ENCODE measurements at places on chromosomes 5 and 9. TPM values are rescaled to one million over a fixed set of nuclear protein-coding genes. Genes with fewer than 3 reads are reported as not detected.

DNA sequence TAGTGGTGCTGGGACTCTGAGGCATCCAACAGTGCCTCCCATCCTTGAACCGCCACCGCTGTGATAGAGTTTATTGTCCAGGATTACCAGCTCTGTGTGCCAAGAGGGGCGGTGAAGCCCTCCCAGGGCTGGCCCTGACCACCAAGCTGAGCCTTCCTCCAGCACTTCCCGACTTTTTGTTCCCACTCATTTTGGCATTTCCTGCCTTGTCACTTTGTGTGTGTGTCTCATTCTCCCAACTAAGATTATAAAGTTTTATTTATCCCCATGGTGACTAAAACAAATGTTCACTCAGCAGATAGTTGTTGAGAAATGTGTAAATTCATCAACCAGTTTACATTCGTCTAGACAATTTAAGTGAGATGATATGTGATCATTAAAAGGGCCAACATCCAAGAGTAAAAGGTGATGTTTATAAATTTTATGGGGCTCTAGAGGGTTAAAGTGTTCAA is 2.5 kb downstream of the F2R start:
- DNase-seq, result no peak

DNA sequence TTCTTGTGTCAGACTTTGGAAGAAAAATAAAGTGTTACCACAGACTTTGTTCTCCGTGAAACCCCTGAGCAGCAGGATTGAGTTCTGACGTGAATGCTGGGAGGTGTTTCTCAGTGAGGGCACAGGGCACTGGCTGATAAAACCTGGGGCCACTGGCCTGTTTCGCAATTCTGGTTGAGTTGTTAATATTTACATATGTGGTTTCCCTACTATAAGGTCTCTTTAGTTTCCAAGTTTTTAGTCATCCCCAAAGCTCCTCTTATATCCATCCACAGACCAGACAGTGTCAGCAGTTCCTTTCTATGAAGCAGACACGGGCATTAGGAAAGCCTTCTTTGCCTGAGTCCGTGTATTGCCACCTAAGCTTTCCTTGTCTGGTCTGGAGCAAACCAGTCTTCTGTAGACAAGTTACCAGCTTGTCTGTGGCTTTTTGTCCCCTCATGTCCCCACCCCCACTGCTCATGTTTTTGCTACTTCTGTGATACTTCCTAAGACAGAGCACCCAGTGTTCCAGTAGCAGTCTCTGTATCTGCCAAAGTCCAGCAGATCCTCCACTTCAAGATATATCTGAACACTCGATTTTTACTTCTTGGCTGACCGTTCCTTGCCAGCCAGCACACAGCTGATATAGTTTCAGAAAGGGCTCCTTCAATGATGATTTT is 42.0 kb downstream of the ACO1 start:
- peak; percentile 28 for DNase-seq

DNA sequence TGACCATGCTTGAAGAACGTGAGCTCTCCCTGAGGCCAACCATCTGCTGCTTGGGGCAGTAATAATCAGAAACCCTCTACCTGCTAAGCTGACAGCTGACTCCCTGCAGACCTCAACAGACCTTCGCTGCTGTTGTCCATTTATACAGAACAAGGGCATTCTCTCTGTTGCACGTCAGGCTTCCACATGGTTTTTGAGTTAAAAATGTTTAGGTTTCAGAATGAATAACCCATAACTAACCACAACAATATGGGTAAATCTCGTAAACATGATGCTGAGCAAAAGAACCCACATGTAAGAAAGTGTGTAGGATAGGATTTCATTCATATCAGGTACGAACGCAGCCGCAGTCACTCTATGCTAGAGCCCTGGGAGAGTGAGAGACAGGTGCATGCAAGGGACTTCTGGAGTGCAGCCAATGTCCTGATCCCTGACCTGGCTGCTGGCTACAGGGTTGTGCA is 348.5 kb downstream of the MED10 start:
- no peak for DNase-seq

GRCh38 chr5:159525117-159525516 is 194.8 kb upstream of the IL12B start:
- no peak for DNase-seq

GRCh38 chr5:147072622-147073021 is 162.2 kb upstream of the STK32A start:
- no peak for DNase-seq

DNA sequence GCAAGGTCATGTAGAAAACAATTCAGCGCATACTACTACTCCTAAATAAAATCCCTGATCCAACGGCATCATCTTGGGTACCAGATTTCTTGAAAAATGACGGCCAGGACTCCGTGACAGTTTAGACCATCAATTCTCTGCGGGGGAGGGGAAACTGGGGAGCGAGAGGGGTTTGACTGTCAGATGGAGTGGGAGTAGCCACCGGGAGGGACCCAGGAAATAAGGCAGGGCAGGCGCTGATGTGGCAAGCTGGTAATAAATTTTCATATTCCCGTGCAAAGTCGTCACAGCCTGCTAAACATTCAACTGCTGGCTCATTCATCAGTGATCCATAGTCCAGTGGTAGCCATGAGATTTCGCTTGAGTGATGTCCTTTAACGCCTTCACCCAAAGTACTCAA is 457 bp upstream of the CDH18 start:
- DNase-seq, result no peak

GRCh38 chr5:174999581-174999980 is 275.2 kb downstream of the MSX2 start:
- DNase-seq, result no peak

GRCh38 chr9:69744688-69745380 is 15.0 kb downstream of the PTAR1 start:
- no peak for DNase-seq

- DNase-seq, result no peak
Measured at GRCh38 chr5:141039061-141039460, 12.1 kb upstream of the PCDHB1 start.

DNA sequence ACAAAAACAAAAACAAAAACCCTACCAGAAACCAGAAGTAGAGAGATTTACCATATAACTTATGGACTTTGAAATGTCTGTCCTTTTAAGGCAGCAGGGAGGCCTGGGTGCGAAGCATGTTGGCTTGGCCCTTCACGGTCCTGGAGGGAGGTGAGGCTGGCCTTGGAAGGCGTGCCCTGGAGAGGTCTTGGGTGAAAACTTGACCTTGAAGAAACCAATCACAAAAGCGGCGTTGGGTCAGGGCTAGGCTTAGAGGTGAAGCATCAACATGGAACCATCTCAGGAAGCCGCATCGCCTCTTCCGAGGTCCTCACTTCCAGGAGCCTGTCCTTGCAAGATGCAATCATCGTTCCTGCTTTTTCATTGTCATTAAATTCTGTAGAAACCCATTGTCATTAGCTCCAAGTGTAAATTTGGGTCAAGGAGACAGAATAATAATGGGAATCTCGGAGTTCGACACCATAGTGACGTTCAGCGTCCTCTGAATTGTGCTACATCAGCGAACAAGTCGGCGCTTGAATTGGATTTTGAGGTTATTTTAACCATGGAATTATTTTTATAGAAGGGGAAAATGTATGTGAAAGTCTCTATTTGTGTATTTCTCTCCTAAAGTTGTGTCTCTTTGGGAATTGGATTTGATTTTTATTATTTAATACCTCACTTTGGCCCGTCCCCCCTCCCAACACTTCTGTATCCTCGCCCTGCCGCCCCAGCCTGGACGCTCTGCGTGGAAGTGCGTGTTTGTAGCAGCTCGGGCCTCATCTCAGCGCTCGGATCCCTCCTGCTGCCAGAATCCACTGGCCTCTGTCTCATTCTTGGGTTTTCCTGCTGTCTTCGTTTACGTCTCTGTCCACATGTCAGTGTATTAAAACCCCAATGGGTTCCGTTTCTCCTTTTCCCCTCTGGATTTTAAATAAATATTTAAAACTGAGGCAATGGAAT is 11.1 kb upstream of the ORM1 start:
- DNase-seq, result no peak

- no peak for DNase-seq
Measured at GRCh38 chr9:26800322-26800721, 92.3 kb downstream of the CAAP1 start.

- no peak for DNase-seq
Measured at GRCh38 chr5:175335691-175336090, 108.3 kb downstream of the DRD1 start.

- DNase-seq, result peak; percentile 24
Measured at GRCh38 chr9:128946571-128947276, 679 bp downstream of the DOLK start.

DNA sequence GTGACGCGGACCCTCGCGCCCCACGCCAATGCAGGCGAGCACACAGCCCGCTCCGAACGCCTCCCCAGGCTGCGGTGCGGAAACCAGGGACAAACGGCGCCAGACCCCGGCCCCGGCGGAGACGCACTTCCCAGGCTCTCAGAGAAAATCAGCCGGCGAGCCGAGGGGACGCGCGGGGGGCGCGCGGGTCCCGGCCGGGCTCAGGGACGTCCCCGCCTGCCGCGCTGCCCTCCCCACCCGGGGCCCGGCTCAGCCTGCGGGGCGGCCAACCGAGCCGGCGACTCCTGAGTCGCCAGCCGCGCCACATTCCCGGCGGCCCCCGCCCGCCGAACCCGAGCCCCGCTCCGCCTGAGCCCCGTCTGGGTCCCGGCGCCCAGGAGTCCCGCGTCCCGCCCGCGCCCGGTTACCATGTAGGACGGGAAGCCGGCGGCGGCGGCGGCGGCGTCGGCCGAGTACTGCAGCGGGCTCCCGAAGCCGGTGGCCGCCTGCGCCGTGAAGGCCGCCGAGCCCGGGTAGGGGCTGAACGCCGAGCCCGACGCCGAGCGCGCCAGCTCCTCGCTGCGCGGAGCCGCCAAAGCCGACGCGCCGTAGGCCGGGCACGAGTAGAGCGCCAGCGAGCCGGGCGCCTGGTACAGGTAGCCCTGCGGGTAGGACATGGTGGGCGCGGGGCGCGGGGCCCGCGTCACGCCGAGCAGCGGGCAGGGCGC is 566 bp downstream of the IRX2 start:
- no peak for DNase-seq

GRCh38 chr9:101119206-101119819 is 90.8 kb downstream of the PLPPR1 start:
- DNase-seq, result peak; percentile 58

GRCh38 chr5:30832519-30832918 is 361.0 kb upstream of the CDH6 start:
- no peak for DNase-seq

DNA sequence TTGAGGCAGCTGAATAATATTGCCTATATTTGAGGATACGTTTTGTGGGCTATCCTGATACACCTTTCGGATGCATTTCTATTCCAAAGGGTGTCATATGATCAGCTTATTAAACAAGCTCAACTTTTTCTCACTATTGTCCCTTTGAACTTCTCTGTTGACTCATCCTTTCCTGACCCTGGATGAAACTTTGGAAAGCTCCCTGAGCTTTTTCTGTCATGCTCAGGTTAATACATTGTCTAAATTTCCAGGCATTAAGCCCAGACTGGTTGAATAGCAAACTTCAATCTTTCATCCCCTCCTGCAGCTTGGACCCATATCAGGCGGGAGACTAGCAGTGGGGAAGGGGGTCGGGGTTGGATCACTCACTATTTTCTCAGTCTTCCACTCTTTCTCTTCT is 104.9 kb upstream of the PTPN3 start:
- no peak for DNase-seq

GRCh38 chr9:136705564-136705963 is 6.8 kb upstream of the DIPK1B start:
- no peak for DNase-seq

- DNase-seq, result no peak
Measured at GRCh38 chr5:73441378-73441777, 7.2 kb downstream of the FOXD1 start.

- DNase-seq, result no peak
Measured at GRCh38 chr5:91026466-91026865, 356.7 kb downstream of the ARRDC3 start.

DNA sequence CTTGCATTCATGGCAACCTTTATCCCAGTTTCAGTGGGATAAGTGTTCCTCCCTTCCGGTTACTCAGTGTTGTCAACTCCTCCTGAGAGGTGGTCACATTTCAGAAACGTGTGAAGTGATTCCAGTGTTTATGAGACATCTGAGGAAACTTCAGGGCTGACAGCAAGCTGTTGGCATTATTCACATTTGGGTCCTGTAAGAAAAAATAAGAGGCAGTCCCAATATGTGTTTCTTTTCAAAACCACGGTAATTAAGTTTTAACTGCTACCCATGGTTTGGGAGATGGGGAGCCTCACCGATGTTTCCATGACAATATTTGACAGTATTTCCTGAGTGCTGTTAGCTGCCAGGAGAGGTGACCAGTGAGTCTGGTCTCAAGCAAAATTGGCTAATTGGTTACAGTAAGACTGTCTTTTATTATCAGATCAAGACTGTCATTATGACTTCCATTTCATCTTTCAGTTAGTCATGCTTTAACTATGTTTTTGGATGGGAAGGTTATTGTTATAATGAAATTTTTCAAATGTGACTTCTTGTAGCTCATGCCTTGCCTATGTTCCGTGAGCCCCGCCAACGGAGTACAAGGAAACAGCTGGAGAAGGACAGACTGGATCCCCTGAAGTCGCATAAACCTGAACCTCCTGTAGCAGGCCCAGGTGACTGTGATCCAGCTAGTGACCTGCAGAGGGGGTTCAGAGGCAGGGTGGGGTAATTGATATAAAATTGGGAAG is 115.3 kb downstream of the GDNF start:
- DNase-seq, result no peak

DNA sequence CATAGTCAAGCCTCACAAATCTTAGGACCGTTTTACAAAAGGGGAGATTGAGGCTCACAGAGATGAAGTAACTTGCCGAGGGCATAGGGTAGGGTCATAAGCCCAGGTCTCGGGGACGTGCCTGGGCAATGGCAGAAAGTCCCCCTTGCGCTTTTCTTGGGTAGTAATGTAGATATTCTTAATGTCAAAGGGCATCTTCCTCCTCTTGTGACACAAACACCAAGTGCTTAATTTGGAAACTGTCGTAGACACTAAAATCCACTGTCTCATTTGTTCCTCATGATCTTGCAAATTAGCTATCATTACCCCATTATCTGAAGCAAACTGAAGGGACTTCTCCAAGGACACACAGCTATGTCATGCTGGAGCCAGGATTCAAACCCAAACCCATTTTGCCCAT is 180.8 kb downstream of the GAS1 start:
- DNase-seq, result no peak

DNA sequence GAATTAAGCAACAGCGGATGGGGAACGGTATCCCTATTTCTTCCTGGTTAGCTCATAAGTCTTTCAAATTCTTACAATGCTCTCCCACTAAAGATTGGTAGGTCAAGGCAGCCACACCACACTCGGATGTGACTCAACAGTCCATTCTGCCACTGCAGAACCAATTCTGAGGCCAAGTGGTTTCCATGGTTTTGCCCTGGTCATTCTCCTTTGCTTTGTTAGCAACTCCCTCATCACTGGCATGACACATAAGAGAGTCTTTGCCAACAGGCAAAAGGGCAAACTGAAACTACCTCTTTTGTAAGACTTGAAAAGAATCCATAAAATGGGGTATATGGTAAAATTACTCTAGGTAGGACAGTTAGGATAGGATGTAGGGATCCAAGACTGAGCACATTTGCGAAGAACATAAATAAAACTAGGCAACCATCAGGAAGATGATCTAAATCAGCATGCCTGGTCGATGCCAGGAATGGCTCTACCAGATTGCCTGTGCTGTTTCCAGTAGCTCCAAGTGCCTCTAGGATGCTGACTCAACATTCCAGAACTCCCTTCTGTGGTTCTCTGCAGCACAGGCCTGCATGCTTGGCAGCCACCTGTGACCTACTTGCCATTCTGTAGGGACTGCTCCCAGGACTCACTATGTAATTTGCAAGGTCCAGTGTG is 105.4 kb downstream of the DCP2 start:
- DNase-seq, result no peak

FANCC gene
- polyA plus RNA-seq, result 13.5 TPM

LHX3 gene
- not detected for polyA plus RNA-seq

CTSV gene
- 14.1 TPM for polyA plus RNA-seq

SELENOP gene
- 0.14 TPM for polyA plus RNA-seq

OR1Q1 gene
- 0.10 TPM for polyA plus RNA-seq

IRGM gene
- polyA plus RNA-seq, result not detected

Data from A549 (cell line).